ENCODE measurements at places on chromosomes 5 and 9. TPM values are rescaled to one million over a fixed set of nuclear protein-coding genes. Genes with fewer than 3 reads are reported as not detected.

- no peak for DNase-seq
Observed at GRCh38 chr5:132688536-132689339, 14.9 kb downstream of the IL4 start.

Gene PTPN3
- total RNA-seq, result 2.2 TPM

Gene SNAPC4
- total RNA-seq, result 29.7 TPM

DNA sequence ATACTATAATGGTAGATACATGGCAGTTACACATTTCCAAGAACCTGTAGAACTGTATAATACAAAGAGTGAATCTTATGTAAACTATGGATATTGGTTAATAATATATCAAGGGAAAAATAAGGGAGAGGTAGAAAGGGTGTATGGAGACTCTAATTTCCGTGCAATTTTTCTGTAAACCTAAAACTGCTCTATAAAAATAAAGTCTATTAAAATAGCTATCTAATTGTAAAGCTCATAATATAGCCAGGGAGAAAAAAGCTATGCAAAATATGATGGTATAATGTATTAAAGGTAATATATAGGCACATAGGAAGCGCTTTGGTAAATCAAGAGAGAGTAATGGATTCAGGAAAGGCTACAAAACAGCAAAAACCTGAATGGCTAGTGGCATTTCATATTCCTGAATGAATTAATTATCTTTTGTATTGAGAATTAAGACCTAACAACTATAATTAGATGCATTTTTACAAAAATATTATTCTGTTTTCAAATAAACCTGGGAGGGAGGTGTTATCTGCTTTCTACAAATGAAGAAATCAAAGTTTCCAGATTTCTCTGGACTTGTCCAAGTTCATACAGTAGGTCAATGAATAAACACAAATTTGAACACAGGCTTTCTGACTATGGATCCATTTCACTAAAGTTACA is 22.8 kb downstream of the ANXA1 start:
- DNase-seq, result no peak

- DNase-seq, result no peak
Observed at GRCh38 chr9:114852050-114852594, 46.3 kb upstream of the TNFSF15 start.

- no peak for DNase-seq
Observed at GRCh38 chr5:141371572-141372475, 1.8 kb downstream of the PCDHGB3 start.
